Astrocyte of the cerebellum (primary cell): ENCODE measurements at places on chromosomes 1 and 21.

DNA sequence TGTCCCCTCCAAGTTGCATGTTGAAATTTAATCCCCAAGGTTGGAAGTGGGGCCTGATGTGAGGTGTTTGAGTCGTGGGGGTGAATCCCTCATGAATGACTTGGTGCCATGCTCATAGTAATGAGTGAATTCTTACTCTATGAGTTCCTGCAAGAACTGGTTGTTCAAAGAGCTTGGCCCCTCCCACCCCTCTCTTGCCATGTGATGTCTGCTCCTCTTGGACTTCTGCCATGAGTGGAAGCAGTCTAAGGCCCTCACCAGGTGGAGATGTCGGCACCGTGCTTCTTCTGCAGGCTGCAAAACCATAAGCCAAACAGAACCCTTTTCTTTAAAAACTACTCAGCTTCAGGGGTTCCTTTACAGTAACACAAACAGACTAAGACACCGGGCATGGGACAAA is 14.3 kb downstream of the G0S2 start:
- no peak for DNase-seq

DNA sequence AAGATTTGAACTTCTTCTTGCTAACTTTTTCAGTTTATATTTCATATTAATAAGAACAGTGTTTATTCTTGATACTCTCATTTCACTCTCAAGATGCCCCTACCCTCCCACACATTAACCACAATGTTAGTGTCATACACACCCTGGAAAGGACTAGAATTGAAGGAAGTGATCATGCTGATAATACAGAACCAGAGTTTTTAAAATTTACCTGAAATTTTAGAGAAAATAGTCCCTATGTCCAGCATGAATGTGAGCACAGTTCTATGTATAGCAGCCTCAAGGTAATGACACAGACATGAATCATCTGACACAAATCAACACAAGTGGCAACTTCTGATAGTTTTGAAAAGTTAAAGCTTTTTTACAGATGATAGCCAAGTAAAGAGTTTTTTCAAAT is 26.0 kb downstream of the RGS1 start:
- DNase-seq, result no peak

DNA sequence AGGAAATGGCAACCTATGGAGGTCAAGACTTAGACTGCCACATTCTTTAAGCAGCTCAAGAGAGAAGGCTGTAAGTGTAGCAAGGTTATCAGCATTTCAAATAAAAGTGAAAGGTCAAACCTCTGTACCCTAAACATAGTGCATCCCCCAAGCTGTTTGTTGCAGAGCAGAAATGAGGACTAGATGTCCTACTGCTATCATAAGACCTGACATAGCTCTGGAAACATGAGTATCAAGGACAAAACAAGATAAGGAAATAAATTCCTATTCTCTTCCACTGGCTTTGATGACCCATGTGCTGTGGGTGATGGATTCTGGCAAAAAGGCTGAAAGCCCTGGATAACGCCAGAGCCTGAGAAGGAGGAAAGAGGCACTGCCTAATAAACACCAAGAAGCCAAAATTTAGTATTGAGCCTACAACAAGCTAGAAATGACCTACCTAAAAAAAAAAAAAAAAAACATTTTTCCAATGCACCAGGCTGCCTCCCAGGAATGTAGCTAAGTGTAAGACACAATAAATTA is 35.9 kb downstream of the URB1 start:
- no peak for DNase-seq

GRCh38 chr21:38354746-38355145 is 98.0 kb downstream of the KCNJ15 start:
- DNase-seq, result no peak

GRCh38 chr1:160189649-160190625 is at the start of gene CASQ1:
CASQ1 (plus strand) TSS chr1:160190575; CDS start chr1:160190752, 177 bp downstream.
- no peak for DNase-seq
